Activated CD8-positive, alpha-beta memory T cell treated with anti-CD3 and anti-CD28 coated beads for 1 hour (primary cell): ENCODE measurements at places on chromosomes 13 and 19.

DNA sequence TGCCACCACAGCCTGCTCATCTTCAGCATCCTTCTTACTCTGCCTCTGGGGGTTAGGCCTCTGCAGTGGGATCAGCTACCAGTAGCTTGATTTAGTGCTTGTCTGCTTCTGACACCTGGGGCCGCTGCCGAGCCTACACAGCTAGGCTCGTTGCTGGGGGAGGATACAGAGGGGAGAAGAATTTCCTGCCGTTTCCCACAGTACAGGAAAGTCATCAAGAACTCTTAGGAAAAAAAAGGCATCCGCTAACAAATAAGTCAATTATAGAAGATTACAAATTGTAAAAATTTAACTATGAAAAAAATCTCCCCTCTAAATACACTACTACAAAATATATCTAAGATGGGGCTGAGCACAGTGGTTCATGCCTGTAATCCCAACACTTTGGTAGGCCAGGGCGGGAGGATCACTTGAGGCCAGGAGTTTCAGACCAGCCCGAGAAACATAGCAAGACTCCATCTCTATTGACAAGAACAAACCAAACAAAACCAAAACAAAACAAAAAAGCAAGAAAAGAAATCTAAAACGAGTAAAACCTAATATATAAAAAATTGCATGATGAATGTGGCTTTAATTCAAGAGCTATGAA lies 26.7 kb downstream of the LATS2 start:
- no peak for DNase-seq

- no peak for DNase-seq
Measured at GRCh38 chr19:4052993-4053422, 13.7 kb downstream of the ZBTB7A start.

GRCh38 chr13:88602786-88603777 lies 931.9 kb downstream of the SLITRK5 start:
- DNase-seq = no peak

DNA sequence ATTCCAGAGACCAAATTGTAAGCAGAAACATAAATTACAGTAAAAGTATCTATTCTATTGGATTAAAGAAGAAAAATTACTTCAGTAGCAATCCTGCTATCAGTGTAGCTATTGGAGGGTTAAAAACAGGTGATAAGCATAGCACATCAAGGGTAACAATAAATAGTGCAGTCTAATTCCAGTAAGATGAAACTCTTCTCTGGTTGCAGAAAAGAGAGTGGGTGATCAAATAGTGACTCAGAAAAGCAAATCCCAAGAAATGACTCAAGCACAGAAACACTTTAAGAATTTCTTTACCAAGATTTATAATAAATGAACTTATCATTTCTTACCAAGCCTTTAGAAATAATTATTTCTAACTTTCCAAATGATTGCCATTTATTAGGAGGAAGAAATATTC lies 135.7 kb downstream of the LMO7 start:
- no peak for DNase-seq

DNA sequence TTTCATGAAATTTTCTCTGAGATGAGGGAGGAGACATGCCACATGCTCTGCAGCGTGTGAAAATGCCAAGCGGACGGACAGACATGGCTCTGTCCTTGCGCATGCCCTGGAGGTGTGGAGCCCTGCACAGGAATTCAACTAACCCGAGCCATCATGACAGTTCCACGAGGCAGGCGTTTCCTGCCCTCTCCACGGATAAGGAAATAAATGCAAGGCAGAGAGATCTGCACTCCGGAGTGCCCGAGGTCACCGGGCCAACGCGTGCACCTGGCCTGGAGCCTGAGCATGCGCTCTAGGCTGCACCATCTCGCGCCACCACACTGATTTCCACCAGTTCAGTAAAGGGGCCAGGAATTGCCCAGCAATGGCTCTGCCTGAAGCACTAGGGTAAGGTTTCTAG lies 298.2 kb downstream of the MYO16 start:
- no peak for DNase-seq

DNA sequence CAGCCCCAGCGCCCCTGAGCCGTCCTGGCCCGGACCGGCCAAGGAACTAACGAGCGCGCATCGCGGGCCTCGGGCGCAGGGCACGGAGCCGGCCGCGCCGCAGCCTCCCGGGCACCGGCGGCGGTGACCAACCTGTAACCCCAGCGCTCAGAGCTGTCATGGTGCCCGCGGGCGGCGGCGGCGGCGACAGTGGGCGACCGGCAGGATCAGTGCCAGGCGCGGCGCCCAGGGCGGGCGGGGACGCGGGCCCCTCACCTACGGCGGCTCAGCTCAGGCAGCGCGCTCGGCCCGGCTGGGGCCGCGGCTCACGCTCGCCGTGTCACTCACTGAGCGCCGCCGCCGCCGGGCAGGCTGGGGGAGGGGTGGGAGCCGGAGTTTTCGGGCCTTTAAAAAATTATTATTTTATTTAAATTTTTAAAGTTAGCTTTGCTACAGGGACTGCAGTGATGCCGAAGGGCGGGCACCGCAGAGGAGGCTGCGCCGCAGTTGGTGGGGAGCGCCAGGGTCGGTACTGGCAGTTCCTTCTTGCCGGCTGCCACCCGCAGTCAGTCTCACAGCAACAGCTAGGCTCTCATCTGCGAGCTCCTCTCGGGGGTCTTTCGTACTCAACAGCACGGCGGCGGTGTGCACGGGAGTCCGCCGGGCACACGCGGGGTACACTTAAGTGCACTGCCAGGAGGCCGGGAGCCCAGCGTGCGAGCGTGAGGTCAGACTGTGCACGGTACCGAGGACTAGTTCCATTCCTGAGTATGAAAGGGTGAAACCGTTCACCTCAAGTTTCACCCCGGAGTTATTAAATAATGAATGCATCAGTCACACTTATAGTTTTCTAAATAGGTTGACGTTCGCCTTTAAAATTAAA lies at the start of gene NALCN:
Gene NALCN (minus strand): TSS at position 328 of the 862 bp plus-strand sequence. CDS start 17,382 bp downstream, outside the sequence.
- no peak for DNase-seq

DNA sequence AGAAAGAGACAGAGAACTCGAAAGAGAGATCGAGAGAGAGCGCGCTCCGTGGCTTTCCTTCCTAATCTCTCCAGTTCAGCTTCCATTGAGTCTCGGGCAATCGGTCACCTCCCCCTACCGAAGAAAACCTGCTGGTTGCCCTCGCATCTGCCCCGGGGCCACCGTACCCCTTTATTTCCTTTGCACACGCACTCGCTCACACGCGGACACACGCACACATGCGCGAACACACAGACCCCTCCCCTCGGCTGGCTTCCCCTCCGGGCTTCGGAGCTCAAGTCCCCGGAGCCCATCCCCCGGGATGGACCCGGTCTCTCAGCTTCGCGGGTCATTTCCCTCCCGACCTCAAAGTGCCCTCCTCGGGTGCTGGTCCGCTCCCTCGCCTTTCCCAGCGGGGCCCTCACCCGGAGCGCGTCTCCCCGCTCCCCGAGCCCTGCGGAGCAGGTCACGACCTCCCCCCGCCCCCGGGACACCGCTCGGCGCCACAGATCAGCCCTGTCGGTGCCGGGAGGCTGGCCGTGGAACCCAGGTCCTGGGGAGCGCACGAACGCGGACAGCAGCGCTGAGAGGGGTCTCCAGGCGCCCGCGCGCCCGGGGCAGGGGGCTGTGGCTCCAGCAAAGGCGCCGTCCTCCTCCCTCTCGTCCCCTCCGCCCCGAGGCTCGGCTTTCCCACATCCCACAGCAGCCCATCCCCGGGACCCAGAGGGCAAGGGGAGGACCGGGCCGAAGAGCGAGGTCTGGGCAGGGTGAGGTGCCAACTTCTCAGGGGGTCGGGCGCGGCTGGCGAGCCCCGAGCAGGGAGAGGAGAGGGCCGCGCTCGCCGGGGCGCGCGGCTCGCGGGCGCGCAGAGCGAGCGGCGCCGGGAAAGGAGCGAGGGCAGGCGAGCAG lies 1.8 kb downstream of the DACH1 start:
- DNase-seq = no peak

DNA sequence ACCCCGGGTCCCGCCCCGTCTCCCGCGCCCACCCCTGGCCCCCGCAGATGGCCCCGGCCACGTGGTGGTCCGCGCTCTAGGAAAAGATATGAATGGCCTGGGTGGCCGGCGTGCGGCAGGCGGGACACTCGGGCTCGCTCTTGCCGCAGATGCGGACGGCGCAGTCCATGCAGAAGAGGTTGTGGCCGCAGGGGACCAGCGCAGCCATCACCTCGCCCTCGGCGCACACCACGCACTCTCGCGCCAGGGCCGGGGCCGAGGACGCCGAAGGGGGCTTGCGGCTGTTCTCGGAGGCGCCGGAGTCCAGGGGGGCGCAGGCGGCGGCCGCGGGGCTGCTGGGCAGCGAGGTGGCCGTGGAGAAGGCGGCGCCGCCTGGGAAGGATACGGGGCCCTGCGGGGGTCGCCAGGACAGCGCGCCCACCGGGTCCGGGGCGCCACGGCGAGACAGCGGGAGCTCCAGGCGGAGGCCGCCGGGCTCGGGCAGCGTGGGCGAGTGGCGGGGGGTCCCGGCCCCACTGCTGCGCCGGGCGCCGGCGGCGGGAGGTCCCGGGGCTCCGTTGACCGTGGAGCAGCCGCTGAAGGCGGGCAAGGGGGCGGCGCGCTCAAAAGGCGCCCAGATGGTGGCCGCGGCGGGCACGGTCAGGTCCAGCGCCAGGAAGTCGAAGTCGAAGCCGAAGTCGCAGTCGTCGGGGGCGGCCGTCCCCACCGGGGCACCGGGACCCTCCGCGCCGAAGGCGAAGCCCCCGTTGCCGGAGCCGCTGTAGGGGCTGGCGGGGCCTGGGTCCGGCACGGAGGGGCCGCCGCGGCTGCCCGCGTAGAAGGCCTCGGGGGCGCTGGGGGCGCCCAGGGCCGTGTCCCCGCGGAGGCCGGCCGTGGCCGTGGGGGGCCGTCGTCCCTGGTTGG lies 12.4 kb downstream of the MEX3D start:
- no peak for DNase-seq

- DNase-seq = no peak
Measured at GRCh38 chr19:3535981-3536380, 3.0 kb upstream of the TEKTIP1 start.

DNA sequence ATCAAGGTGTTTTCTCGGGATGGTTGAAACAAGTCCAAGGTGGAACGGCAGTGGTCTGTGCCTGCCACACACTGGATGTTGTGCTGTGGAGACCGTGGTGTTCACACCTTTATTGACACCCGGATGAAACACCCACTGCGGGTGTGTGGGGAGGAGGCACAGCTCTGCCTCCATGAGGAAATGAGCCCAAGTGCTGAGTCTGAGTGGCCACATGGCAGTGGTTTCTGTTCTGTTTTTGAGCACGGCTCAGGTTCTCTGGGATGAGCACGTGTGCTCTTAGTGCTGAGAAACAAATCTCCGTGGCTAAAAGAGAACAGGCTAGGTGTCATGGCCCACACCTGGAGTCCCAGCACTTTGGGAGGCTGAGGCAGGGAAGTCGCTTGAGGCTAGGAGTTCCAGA lies 29.5 kb downstream of the UPF1 start:
- no peak for DNase-seq

- no peak for DNase-seq
Measured at GRCh38 chr19:43207991-43208390, 2.6 kb upstream of the PSG4 start.

- DNase-seq = no peak
Measured at GRCh38 chr13:112720814-112721197, 31.0 kb downstream of the ATP11A start.

DNA sequence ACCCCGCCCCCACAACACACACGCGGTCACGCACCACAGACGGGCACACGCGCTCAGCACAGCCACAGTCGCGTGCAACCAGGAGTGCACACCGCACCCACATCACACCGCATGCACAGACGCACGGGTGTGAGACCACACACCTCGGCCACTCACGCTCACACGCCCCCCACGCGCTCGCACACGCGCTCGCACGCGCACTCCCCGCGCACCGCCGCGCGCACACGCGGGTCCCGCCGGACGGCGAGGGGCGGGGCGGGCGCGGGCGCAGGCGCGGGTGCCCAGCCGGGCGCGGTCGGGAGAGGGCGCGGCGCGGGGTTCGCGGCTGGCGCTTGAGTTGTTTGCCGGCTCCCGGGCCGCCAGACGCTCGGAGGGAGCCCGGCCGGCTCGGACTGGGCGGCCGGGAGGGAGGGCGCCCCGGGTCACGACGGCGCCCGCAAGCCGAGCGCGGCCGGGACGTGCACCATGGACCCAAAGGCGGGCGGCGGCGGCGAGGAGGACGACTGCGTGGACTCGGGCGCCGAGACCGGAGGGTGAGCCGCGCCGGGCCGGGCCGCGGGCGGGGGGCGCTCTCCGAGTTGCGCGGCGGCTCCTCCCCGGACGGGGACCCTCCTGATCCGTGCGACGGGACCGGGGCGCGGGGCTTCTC lies at the start of gene FAM124A:
Gene FAM124A (plus strand): TSS at position 362 of the 649 bp plus-strand sequence. CDS start 104 bp downstream, at position 466.
- peak; percentile 4 for DNase-seq

GRCh38 chr19:17933414-17934129 lies 757 bp downstream of the CCDC124 start:
- no peak for DNase-seq

- DNase-seq = no peak
Measured at GRCh38 chr13:102028868-102029267, 373.0 kb downstream of the FGF14 start.

- no peak for DNase-seq
Measured at GRCh38 chr19:37197768-37198167, 12.6 kb downstream of the ZNF585B start.

GRCh38 chr13:71290963-71291841 lies 575.8 kb downstream of the DACH1 start:
- DNase-seq = no peak

DNA sequence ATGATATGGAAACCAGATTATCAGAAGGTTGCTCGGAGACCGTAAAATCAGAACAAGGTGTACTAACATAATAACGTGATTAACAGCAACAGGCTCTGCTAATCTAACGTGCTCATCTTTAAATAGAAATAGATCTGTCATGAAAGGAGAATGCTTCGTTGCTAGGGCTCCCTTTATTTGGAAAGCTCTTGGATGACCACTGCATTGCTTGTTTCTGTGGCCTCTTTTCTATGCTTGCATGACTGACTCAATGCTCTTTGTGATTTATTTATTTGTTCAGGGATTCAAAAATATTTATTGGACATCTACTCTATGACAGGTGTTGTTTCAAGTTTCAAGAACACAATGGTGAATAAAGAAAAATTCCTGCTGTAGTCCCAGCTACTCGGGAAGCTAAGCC lies 22.3 kb upstream of the ZDHHC20 start:
- DNase-seq = no peak

DNA sequence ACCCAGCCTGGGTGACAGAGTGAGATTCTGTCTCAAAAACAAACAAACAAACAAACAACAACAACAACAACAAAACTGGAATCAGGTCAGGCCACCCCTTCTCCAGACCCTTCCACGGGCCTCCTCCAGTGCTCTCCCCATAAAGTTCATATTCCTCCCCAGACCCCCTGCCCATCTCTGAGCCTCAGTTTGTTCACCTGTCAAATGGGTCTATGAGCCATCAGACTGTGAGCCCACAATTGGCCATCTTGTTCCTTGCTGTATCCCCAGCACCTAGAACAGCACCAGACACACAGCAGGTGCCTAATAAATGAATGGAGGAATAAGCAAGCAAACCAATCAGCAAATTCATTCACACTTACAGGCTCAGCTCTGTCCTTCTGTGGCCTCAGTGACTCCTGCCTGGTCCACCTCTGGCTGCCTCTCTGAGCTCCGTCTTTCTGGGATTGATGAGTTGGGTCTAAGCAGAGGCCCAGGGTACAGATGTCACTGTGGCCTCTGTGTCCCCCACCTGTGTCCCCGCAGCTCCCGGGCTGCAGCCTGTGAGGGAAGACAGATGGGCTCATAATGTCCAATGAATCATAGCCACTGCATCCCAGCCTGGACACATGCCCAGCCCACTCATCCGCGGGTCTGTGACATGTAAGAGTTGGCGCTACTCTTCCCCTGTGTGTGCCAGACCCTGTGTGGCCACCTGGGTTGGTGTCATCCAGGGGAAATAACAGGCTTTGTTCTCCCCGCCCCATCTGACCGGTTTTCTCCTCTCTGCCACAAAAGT lies 19.6 kb upstream of the PTPRS start:
- no peak for DNase-seq
